Activated T-cell treated with anti-CD3 and anti-CD28 coated beads, Interleukin-2, amount 50 U/mL, for 72 hours (primary cell): ENCODE measurements at places on chromosomes 5 and 9.

DNA sequence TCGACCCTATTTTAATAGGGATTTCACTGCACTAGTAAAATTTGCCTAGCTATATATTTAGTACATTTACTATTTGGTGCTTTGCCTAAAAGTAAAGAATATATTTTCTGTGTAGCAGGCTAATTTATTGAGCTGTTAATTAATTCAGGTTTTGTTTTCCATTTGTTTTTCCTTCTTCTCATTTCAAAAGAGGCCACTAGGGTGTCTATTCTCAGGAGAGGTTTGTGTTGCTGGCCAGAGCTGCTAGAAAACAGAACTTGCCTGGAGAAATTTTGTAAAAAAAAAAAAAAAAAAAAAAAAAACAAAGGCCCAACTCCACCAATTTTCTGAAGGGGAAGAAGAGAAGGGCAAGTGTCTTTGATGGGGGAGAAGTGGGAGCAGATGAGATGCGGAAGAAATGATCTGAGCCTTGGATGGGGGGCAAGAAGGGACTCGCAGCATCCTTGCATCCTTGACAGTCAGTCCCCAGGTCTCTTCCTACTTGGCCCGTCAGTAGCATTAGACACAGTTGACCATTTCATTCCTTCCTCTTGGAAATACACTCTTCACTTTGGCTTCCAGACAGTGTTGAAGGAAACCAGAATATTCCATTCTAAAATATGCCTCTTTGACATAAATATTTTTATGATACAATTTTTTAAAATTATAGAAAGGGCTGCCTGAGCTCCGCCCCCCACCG, 318.5 kb downstream of the TRPM3 start:
- DNase-seq = no peak

- peak; percentile 30 for DNase-seq
Observed at GRCh38 chr5:172910828-172911627, 48.2 kb upstream of the RPL26L1 start.

GRCh38 chr9:128732576-128732975, 8.6 kb upstream of the ZDHHC12 start:
- no peak for DNase-seq

DNA sequence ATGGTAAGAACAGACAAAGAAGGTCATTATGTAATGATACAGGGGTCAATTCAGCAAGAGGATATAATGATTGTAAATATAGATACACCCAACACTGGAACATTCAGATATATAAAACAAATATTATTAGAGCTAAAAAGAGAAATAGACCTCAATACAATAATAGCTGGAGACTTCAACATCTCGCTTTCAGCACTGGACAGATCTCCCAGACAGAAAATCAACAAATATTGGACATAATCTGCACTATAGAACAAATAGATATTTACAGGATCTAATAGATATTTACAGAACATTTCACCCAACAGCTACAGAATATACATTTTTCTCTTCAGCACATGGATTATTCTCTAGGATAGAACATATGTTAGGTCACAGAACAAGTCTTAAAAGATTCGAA, 190.6 kb upstream of the RFX3 start:
- no peak for DNase-seq

- DNase-seq = no peak
Observed at GRCh38 chr5:53575101-53575500, 14.7 kb downstream of the NDUFS4 start.

DNA sequence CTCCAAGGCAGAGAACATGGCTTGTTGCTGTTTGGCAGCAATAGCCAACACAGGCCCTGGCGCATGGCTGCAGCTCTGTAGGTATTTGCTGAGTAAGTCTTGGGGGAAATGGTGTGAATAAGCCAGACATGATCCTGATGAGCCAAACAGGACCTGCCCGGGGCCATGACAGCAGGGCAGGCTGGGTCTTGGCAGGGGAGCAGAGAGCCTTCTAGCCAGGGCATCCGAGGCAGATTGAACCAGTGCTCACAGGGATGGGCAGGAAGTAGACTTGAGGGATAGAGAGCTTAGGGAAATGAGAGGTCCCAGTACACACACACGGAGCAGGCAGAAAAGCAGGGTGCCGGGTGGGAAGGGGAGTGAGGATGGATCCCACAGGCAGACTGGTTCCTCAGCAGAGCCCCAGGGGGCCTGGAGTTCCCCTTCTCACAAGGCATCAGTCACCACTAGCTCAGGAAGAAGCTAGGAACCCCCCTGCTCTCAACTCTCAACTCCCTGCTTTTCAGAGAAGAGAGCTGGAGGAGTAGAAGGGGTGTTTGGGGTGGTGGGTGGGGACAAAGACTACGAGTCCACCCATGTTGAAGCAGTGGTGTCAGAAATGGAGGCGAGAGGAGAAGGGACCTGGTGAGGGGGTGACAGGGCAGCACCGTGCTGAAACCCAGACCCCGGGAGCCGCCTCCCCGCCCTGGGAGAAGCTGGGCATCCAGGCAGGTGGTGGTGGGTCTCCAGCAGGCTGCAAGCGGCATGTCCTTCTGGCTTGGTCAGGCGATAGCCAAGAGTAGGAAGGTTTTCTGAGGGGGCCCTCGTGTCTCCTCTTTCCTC, 111.1 kb downstream of the RGS3 start:
- DNase-seq = no peak

GRCh38 chr9:131370638-131371037, 23.2 kb upstream of the PRRC2B start:
- DNase-seq = no peak

DNA sequence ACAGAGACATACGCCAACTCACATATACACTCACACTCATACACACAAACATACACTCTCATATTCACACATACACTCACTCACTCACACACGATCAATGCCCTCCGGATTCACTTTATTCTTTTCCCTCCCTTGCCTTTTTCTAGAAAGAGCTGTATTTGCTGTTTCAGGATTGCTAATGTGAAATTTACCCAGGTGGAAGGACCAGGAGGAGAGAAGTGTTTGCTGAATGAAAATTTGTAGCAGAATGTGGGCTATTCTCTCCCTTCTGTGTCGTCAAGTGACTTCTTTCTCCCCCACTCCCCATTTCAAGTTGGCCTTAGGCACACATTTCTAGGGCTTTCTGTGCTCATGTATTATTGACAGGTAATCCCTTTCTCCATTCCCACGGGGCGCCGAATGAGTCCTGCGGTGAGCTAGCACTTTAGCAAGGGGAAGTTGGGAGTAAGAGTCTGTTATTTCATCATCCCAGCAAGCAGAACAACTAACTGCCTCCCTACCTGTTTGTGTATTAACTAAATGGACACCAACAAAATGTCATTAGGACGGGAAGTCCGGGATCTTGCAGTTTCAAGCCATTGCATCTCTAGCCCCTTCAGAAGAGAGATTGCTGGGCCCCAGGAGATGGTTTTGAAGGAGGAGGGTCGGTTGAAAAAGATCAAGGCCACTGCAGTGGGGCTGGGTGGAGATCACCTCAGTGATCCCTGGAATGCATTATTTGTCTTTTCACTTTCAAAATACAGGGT, 97.1 kb upstream of the TAF11L2 start:
- no peak for DNase-seq

- DNase-seq = no peak
Observed at GRCh38 chr5:139809331-139809810, 13.8 kb downstream of the PSD2 start.

DNA sequence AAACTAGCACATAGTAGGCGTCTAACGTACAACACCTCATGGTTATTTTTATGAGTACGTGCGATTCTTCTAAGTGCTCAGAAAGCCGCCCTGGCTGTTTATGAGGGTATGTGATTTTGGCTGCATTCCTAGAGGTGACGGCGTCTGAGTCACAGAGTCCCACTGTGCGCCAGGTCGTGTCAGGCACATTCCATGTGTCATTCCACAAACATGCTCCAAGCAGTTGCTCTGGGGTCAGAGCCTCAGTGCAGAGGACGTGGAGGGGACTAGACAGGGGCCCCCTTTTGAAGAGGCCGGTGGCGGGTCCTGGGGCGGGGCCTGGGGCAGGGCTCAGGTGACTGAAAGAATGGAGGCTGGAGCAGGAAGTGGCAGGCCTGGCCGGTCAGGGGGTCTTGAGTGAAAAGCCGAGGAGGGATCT, 51.9 kb downstream of the NEK6 start:
- no peak for DNase-seq

DNA sequence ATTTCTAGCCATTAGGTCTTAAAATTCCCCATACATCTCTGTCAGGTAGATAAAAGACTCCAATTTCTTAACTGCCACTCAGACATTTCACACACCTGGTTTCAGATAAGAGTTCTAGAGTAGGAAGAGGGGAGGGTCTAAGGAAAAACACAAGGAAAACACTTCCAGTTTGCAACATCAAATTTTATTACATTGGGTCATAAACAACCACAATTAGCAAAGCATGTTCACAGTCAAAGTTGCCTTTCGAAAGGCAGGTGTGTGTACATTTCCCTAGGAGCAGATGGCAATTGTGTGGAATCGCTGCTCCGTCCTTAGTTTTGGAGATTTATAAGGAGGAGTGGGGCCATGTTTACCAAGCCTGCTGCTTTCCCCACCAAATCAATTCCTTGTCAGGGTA, 120.8 kb downstream of the DMRT2 start:
- no peak for DNase-seq

GRCh38 chr9:16133556-16134227, 580.8 kb downstream of the CCDC171 start:
- DNase-seq = peak; percentile 15

DNA sequence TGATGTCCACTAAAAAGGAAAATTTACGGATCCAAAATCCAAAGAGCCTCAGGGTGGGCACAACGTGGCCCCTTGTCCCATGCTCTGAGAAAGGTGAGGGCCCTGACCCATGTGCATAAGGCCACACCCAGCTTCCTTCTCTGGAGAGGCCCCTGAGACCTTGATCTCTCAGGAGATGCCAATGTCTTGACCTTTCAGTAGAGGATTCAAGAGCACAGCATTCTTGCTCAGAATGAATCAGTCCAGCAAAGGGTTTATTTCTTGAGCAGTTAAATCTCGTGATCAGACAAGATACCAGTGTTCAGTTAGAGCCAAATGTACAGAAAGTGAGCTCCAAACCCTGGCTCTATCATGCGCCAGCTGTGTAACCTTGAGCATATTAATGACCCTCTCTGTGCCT, 115.9 kb upstream of the DAPK1 start:
- DNase-seq = no peak

GRCh38 chr9:136604823-136605525, 57.7 kb upstream of the EGFL7 start:
- DNase-seq = no peak

DNA sequence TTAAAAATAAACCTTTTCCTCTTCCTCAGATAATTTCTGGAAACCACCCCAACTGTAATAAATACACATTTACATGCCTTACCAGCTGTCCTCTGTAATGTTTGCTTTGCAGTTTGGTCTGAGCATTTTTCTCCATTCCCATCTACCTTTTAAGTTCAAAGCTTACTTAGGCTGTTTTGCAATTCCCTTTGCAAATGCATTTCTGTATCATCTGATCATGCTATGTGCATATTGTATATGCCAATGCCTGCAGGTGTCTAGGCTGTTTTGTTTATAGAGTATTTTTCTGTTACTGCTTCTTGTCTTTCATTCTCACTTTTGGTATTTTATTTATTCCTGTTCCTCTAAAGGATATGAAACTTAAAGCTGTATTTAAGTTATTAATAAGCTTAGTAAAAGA, 86.3 kb downstream of the SLC44A1 start:
- DNase-seq = no peak

DNA sequence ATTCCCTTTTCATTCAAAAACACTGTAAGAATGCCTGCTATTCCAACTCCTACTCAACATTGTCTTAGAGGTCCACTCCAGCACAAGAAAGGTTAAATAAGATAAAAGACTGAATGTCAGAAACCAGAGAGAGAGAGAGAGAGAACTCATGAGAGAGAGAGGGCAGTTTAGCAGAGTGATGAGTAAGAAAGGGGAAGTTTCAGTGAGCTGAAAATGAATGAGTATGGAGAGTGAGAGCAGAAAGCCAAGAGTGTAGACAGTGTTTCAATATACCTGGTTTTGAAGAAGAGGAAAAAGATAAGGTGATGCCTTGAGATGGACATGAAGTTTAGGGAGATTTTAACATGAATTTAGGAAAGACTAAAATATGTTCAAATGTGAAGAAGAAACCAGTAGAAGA, 528.0 kb upstream of the SEMA6A start:
- DNase-seq = no peak

- no peak for DNase-seq
Observed at GRCh38 chr9:20591223-20591622, 31.1 kb downstream of the MLLT3 start.

- DNase-seq = no peak
Observed at GRCh38 chr9:21326526-21327139, 8.6 kb downstream of the KLHL9 start.

- no peak for DNase-seq
Observed at GRCh38 chr9:4106760-4107143, 193.1 kb downstream of the GLIS3 start.

DNA sequence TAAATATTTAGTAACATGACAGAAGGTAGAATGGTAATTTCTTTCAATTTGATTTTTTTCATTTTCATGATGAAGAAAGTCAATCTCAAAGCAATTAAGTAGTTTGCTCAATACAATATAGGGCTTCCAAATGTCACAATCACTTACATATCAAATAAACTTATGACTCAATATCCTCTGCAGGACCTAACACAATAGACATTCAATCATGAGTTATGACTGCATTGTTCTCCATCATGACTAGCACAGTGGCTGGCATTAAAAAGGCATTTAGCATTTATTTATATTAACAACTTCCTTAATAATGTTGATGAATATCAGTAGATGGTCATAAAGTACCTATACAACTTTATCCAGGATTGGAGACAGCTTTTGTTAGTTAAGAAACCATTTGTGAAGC, 1499.6 kb downstream of the EFNA5 start:
- no peak for DNase-seq

GRCh38 chr5:60841361-60841760, 2.7 kb downstream of the ELOVL7 start:
- DNase-seq = no peak

- DNase-seq = no peak
Observed at GRCh38 chr5:52041842-52042241, 658.6 kb downstream of the ISL1 start.

DNA sequence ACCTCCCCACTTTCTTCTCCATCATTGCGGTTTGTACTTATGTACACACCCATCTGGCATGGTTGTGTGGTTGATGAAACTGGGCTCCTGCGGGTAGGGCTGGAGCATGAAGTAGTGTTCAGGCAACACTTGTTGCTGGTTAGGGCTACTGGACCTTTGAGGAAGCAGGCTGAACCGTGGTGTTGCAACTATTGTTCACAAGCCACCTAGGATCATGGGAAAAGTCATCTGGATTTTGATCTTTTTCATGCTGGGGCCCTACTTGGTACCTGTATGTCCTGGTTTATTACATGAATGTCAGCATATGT, 40.1 kb upstream of the TIFAB start:
- no peak for DNase-seq

GRCh38 chr5:98957307-98957706, 28.5 kb upstream of the CHD1 start:
- DNase-seq = no peak
